Endothelial cell (in vitro differentiated cells): ENCODE measurements at places on chromosomes 5 and 9. TPM values are rescaled to one million over a fixed set of nuclear protein-coding genes. Genes with fewer than 3 reads are reported as not detected.

GRCh38 chr5:107570805-107571531 is 99.8 kb downstream of the EFNA5 start:
- no peak for DNase-seq

GRCh38 chr5:145111420-145111819 is 723.7 kb downstream of the PRELID2 start:
- no peak for DNase-seq

DNA sequence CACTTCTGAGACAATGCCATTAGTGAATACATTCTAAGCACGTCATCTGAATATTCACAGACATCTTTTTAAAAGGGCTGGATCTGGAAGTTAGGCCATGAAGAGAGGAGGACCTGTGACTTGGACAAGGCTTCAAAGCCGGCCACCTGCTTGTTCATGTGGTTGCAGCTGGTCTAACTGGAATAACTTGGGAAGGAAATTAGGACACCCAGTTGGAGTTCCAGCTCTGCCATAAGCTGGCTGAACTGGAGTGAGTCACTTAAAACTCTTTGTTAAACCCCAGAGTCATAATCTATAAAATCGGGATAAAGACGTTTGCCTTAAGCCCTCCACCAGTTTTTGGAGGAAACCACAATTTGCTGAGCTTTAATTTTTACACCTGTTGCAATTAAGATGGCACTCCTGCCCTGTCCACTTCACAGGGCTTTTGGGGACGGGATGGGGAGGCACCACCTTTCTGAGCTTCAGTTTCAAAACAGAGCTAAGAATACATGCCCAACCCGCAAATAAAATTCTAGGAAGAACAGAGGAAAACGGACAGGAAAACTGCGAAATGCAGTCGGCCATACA is 536 bp upstream of the STX17 start:
- no peak for DNase-seq

DNA sequence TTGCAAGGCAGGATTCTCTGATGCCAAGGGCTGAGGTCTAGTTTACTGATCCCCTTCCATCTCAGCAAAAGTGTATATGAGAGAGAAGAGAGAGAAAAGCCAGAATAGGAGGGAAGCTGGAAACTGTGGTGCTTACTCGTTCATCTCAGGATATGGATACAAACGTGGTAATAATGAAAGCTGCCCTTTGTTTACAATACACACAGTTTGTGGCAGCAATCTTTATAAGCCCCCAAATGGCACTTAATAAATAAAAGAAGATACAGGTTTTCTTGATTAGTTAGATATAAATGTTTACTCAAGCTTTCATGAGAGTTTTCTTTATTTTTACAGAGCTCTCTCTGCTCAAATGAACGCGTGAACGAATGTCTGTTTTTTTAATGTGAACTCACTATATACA is 57.7 kb downstream of the PRDM6 start:
- DNase-seq: no peak

The SCGB3A2 gene
- 1.4 TPM for total RNA-seq

- DNase-seq: no peak
These were observed 171.1 kb upstream of the FSTL4 start for GRCh38 chr5:133783481-133783880.

DNA sequence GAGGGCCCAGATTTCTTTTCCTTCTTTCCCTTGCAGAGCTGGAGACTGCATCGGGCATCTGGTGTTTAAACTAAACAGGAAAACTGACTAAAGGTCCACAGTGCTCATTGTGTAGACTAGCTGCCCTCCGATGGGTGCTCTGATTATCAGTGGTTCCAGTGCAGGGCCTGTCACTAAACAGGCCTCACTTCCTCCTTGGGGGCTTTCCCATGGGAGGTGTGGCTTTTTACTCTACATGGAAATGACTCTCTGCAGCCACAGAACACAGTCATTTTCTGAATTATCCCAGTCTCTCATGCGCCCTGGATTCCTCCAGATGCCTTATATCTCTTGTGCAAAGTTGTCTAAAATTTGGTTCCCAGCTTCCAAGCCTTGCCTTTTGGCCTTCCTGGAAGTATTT is 199.2 kb downstream of the TRIO start:
- DNase-seq: no peak
